Lung (tissue), 17 donors: ENCODE measurements at places on chromosomes 12 and 14.

GRCh38 chr12:68246350-68246749, 7.1 kb downstream of the IL22 start:
- H3K4me1 ChIP-seq: no peaks in the 10 kb centered on the region
- no peaks in the 10 kb centered on the region for H3K36me3 ChIP-seq
- H3K4me3 ChIP-seq: no peak overlapping the region
- no peak overlapping the region for H3K27ac ChIP-seq
- H3K27me3 ChIP-seq: no peaks in the 10 kb centered on the region
- DNase-seq: no peak

GRCh38 chr14:55864890-55865655, 253.1 kb upstream of the PELI2 start:
- no peak for DNase-seq
- H3K4me1 ChIP-seq: no peaks in the 10 kb centered on the region
- H3K4me3 ChIP-seq: no peak overlapping the region
- no peaks in the 10 kb centered on the region for H3K36me3 ChIP-seq

DNA sequence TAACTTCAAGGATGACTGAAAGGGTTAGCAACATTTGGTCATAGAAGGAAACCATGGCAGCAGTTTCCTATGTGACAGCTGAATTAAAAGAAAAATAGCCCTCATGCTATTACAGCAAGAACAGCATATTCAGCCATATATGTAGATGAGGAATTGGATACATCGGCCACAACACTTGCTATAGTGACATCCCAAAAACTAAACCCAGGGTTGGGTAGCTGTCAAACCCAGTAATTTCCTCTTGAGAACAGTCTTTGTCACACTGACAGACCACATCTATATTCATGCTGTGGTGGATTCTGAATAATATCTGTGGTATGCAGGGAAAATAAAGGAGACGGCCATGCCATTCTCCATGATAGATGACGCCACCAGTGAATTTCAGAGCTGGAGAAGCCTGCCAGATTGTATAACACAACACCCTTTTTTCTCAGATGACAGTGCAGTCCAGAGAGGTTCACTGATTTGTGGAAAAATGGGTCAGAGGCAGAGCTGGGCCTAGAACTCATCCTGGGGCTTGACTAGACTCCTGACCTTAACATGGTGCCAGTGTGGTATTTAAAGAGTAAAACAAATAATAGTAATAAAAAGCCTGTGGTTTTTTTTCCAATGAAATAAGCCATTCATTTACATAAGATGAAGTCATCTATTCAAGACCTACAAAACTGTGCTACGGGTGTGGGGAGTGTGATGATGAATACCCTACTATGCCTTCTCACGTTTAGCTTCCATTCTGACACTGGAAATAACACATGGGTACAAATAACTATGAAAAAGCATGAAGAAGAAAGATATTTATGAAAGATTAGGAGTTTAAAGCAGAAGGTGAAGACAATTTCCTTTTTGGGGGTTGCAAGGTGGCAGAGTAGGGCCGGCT, 32.3 kb downstream of the EFCAB11 start:
- no peak for DNase-seq
- no peaks in the 10 kb centered on the region for H3K4me1 ChIP-seq
- no peak overlapping the region for H3K4me3 ChIP-seq
- no peaks in the 10 kb centered on the region for H3K27me3 ChIP-seq
- no peak overlapping the region for H3K27ac ChIP-seq

DNA sequence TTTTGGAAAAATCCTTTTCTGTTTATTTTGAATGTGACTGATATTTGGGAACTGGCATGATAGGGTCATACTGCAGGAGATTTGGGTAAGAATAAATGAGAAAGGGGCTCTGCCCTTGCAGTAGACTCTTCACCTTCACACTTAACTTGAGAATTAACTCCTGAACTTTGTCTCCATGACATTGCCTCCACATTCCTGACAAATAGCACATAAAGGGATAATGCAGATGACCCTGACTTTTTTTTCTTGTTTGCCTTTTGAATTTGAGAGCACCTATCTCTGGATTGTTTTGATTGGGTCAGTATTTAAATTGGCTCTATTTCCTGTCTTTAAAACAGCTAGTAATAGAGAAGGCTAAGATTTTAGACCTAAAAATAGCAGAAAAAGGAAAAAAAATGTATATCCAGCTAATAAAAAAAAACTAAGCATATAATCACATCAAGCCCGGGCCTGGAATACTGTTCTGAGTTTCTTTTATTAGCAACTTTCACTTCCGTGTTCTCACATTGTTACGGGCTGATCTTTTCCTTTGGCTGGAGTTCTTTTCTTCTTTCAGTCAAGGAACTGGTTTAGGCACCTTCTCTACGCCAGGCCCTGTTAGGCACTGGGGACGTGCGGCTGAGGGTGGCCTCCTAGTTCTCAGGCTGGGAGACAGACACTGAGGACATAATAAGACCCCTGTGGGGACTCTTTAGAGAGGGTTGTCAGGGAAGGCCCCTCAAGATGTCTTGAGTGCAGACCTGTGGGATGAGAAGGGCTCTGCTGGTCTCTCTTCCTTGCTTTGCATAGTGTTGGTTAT, 53.1 kb upstream of the GNPNAT1 start:
- DNase-seq: peak; percentile 50
- H3K4me3 ChIP-seq: no peak overlapping the region
- H3K27ac ChIP-seq: peak overlapping the region; percentile 18
- no peaks in the 10 kb centered on the region for H3K27me3 ChIP-seq

GRCh38 chr12:47590771-47591360, 115.0 kb downstream of the RPAP3 start:
- H3K27me3 ChIP-seq: no peaks in the 10 kb centered on the region
- DNase-seq: peak; percentile 81
- no peak overlapping the region for H3K4me3 ChIP-seq
